Midbrain (tissue), 1 donor: ENCODE measurements at places on chromosomes 1 and 21.

DNA sequence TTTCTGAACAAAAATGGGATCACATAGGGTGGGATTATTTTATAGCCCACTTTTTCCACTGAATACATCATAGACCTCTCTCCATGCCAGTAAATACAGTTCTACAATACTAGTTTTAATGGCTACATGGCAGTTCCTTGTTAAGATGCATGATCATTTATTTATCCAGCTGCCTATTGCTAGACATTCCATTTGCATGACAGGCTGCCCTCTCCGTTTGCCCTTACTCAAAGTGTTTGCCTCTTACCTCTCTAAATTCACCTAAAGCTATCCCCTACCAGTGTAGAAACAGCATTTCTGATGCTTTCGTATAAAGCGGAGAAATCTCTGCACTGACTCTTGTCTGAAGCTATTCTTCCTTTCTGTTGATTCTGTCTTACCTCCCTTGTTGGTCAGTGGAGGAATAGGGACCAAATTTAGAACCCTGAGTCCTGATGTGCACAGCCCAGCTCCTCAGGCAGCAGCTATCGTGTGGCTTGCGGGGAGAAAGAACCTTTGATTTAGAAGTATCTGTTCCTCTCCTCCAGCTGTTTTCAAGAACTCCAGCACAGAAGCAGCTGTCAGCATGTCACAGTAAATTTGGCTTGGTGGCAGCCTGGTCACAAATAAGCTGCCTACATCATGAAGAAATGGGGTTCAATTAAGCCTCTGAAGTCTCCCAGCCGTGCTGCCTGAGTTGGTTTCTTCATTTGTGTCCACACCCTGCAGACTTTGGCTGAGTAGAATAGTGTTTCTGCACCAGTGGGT is 337.3 kb downstream of the PRDM2 start:
- DNase-seq: no peak

DNA sequence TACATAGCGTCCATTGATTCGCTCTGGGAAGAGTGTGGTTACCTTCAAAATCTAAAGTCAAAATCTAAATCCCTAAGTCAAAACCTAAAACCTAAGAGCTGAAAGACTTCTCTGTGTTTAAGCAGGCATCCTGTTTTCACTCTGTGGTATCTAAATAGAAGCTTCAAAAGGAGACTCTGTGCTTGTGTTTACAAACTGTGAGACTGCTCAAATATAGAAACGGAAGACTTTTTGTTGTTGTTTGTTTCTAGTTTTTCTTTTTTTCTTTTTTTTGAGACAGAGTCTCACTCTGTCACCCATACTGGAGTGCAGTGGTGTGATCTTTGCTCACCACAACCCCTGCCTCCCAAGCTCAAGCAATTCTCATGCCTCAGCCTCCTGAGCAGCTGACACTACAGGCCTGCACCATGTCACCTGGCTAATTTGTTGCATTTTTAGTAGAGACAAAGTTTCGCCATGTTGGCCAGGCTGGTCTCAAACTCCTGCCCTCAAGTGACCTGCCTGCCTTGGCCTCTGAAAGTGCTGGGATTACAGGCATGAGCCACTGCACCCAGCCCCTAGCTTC is 425.9 kb downstream of the SMYD3 start:
- no peak for DNase-seq

- no peak for DNase-seq
Observed at GRCh38 chr1:164240081-164240480, 318.9 kb upstream of the PBX1 start.

DNA sequence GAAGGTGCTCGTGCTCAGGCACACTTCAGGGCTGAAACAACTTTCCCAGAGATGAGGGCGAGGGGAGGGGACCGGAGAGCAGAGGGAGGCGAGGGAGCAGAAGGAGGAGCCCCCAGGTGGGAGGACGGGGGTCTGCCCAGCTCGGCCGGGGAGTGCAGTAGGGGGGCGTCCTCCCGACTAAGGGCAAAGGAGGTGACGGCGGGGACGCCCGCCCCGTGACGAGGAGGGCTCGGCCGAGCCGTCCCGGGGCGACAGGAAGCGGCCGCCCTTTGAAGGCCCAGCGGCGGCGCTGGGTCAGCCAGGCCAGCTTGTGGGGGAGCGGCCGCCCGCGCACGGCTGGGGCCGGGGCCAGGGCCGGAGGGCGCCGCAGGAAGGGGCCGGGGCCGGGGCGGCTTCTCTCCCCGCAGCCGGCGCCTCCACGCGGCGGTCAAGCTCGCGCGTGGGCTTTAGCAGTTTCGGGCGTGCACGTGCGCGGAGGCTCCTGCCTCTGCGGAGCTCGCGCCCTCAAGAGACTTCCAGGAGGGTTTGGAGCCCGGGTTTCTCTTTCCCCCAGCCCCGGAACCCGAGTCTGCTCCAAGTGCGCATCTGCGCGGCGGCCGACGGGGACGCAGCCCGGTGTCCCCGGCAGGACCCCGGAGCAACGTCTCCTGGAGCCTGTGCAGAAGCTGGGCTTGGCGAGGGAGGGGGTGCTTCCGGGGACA is 100.8 kb upstream of the SLC45A1 start:
- DNase-seq: no peak
